NCI-H524 (cell line): ENCODE measurements at places on chromosomes 1 and 21.

DNA sequence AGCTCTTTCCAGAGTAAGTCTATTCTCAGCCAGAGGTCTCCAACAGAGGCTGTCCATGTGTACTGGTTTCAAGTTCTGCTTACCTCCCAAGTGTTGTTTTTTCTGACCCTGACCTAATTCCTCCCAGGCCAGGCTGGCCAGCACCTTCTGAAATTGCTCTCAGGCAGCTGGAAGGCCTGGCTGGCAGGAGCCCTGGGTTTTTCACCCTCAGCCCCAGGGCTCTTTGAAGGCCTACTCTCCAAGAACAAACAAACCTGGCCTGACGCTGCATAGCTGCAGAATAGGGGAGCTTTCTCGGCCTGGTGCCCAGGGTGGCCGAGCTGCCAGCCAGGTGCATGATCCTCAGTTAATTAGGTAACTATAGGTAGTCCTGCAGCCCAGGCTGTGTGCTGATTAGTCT, 147.5 kb downstream of the CACNA1E start:
- no peak for DNase-seq

DNA sequence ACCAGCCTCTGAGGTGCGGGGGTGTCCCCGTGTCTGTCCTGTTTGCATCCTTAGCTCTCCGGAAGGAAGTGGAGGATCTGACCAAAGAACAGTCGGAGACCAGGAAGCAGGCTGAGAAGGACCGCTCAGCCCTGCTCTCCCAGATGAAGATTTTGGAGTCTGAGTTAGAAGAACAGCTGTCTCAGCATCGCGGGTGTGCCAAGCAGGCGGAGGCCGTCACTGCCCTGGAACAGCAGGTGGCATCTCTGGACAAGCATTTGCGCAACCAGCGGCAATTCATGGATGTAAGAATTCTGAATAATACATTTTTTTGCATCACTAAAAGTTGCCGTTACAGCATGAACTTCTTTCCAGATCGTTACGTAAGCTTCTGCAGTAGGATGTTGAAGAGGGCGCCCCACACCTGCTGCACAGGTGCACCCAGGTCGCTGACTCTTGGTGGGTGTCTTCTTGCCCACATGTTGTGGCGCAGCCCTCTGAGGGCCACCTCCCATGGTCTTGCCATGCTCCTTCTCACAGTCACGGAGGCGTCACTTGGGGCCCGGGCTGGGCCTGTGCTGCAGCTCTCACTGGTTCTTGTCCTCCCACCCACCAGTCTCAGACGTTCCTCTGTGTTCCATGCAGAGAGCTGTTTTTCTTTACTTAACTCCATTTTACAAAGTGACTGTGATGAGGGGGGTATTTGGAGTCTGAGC, 61.3 kb upstream of the DIP2A start:
- no peak for DNase-seq

DNA sequence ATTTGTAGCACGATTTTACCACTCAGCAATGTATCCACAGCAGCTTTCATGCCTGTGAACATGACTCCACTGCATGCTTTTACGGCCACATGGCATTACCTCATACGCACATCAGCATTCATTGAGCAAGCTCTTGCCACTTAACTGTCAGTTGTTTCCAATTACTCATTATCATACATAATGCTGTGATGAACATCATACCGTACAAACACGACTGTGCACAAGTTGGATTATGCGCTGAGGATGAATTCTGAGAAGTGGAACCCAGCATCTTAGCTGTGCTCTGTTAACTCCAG, 9.6 kb downstream of the UMODL1 start:
- no peak for DNase-seq

DNA sequence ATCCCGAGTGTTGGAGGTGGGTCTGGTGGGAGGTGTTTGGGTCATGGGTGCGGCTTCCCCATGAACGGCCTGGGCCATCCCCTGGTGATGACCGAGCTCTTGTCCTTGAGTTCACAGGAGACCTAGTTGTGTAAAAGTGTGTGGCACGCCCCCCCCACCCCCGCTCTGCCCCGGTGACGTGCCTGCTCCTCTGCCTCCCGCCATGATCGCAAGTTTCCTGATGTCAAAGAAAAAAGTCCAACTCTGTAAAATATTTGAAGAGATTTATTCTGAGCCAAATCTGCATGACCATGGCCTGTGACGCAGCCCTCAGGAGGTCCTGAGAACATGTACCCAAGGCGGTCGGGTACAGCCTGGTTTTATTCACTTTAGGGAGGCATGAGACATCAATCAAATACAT, 125.1 kb upstream of the COL6A1 start:
- DNase-seq, result no peak

DNA sequence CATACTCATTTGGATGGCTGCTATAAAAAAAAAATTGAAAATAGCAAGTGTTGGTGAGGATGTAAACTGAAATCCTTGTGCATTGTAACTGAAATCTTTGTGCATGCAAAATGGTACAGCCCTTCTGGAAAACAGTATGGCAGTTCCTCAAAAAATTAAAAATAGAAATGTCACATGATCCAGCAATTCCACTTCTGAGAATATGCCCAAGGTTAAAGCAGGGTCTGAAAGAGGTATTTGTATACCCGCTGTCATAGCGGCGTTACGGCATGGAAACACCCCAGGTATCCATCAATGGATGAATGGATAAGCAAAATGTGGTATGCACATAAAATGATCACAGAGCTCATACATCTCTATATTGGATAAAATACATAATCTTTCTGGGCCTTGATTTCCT, 116.7 kb downstream of the RUSC1 start:
- no peak for DNase-seq

DNA sequence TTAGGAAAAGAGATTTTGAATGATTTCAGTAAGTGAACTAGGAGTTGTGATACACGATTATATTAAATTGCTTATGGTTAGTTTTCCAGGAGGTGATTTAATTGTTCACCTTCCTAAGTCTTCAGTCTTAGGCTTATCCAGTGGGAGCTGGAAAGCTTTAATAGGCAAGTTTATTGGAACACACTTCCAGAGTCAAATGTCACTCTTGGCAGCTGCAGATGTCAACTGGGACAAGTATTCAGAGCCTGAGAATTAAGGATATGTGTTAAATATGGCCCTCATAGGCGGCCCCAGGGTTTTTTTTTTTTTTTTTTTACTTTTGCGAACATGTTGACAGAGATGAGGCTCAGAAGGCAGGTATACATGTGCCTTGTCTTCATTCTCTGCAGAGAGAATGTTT, 29.2 kb downstream of the UCK2 start:
- DNase-seq, result peak; percentile 10
